Stimulated activated CD8-positive, alpha-beta memory T cell treated with anti-CD3 and anti-CD28 coated beads, Interleukin-4, amount 100 ng/mL, for 4 hours (primary cell): ENCODE measurements at places on chromosomes 13 and 19.

DNA sequence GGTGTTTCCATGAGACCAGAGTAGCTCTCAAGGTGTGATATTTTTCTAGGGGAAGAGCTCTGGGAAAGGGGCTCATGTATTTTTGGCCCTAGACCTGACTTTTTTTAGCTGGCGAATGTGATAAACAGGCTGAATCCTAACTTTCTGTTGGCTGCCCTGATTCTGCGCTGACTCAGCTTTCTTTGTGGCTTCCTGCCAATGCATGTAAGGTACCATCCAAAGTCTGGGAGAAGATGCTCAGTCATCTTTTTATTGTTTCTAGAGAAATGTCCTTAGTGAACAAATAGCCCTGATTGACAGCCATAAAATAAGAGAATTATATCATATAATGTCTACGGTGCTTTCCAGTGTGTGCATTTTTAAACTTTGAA lies 113.6 kb upstream of the MBNL2 start:
- no peak for DNase-seq

DNA sequence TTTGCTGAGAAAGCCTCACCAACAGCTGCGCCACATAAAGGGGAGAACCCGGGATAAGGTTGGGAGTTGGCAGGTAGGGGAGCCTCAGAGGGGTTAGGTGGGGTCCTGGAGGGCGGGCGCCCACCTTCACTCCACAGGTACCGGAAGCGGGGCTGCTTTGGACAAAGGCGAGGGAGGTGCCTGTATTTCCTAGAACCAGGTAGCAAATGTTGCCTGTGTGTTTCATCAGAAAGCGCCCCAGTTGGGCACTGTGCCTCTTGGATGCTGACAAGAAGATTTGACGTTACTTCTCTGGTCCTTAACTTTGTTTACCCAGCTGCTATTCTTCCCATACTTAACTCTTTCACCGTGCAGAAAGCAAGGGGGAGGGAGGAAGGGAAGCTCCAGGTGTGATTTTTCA lies 278.9 kb downstream of the ZNF536 start:
- DNase-seq = no peak

GRCh38 chr19:56748378-56748777 lies 76.8 kb upstream of the ZNF835 start:
- no peak for DNase-seq

DNA sequence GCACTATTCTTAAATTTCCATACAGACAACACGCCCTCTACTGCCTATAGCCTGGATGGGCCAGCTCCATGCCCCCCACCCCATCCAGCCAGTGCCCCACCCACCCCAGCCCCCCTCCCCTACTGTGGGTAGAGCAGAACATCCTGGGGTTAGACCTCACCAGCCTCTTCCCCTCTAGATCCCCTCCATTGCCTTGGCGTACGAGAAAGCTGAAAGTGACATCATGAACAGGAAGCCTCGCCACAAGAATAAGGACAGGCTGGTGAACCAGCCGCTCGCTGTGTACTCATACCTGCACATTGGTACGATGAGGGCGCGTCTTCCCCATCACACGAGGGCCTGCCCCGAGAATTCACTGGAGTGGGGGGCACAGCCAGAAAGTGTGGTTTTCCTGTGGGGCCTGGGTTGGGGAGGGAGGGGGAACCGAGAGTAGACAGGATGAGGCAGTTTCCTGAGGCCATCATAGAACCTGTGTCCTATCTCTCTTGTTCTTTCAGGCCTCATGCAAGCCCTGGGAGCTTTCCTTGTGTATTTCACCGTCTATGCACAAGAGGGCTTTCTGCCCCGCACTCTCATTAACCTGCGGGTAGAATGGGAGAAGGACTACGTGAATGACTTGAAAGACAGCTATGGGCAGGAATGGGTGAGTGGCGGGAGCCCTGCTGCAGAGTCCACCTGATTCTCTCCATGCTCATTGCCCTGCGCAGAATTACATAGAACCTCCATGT lies 29.1 kb downstream of the ATP12A start:
- DNase-seq = no peak

- no peak for DNase-seq
Observed at GRCh38 chr13:54611390-54611789, 1582.8 kb downstream of the OLFM4 start.

- DNase-seq = no peak
Observed at GRCh38 chr19:46845959-46846459, 4.6 kb downstream of the AP2S1 start.

GRCh38 chr13:29901710-29902631 lies 51.6 kb upstream of the UBL3 start:
- no peak for DNase-seq

GRCh38 chr13:31195616-31196015 lies 4.2 kb upstream of the B3GLCT start:
- DNase-seq = no peak

DNA sequence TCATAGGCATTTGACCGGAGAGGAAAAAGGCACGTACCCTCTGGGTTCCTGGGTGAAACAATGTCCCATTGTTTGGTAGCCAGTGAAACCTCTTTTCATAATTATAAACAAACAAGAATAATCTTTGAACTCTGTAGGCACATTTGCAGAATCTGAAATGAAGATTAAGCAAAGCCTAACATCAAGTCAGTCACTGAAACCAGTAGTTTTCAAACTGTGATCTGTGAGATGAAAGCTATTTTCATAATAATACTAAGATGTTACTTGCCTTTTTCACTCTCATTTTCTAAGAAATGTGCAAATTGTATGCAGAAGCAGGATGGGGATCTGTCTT lies 105.4 kb downstream of the WDFY2 start:
- DNase-seq = no peak

GRCh38 chr13:113656831-113657671 lies 947 bp downstream of the ATP4B start:
- no peak for DNase-seq

DNA sequence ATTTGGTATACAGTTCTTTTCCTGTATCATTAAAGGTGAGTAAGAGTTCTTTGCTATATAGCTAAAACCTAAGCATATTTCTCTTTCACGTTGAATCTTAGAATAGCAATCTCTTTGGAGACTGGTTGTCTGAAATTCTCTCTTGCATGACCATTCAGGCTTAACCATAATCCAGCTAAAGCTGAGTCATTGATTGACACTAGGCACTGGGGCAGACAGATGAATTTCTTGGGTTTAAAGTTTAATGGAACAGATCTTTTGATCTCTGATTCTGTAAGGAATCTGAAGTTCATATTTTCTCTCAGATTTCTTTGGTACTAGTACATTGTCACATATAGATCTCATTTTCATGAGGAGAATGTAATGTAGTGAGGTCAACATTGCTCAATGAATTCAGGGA lies 397.3 kb upstream of the MIR17HG start:
- DNase-seq = no peak

GRCh38 chr13:25064396-25064795 lies 31.5 kb upstream of the PABPC3 start:
- no peak for DNase-seq

DNA sequence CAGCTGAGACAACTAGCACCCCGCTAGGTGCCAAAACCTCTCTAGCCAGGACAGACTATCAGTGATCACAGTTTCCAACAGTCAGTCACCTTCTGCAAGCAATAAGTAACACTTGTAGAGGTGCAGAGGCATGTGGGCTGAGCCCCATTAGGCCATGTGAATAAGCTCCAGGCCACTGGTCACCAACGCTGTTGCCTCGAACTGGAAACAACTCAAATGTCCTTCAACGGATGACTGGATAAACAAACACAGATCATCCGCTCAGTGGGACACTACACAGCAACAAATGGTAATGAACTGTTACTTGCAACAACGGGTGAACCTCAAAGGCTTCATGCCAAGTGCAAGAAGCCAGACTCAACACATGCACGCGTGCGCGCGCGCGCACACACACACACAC lies 27.5 kb upstream of the TMEM160 start:
- DNase-seq = no peak

DNA sequence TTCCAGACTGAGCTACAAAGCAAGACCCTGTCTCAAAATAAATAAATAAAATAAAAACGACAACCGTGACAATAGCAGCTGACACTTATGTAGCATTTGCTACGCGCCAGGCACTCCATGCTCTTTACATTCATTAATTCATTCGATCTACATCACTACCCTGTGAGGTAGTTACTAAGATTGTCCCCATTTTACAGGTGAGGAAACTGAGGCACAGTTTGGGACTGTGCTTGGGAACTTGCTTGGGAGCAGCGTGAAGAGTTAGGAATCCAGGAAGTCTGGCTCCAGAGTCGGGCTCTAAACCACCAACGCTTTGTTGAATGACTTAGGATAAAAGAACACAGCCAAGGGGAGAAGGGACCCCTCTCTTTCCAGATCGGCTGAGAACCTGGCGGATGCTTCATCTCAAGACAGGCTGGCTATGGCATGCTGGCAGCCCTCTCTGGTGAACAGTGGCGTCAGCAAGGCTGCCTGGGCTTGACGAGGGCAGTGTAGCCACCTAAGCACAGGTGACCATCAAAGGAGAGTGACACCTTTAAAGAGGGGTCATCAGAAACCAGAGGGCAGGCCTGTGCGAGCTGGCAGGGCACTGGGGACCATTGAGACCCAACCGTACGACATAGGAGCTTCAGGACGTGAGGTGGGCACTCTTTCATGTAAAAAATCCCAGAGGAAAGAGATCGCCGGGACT lies 591 bp downstream of the DOHH start:
- no peak for DNase-seq

- DNase-seq = no peak
Observed at GRCh38 chr13:104106705-104107393, 1040.6 kb upstream of the SLC10A2 start.

DNA sequence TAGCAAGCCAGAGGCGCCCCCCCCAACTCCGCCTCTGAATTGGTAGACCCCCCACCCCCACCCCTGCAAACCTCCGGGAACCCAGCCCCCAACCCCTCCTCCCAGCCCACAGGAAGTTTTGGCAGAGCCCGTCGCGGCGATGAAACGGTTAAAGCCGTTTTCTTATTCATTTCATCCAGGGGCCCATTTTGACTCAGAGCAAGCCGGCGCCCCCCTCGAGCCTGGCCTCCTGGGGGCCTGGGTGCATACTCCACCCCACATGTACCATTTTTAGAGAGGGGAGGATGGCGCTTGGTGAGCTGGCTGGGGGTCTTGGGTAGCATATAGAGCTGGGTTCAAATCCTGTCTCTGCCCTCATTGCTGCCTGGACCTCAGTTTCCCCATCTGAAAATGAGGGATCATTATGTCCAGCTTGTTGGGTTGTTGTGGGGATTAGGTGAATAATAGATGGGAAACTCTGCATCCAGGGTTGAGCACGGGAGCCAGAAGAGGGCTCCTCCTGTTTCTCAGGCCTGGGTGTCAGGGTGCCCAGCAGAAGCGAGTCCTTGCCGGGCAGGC lies 7.9 kb upstream of the JUNB start:
- no peak for DNase-seq

- no peak for DNase-seq
Observed at GRCh38 chr13:84032116-84032515, 149.8 kb upstream of the SLITRK1 start.

DNA sequence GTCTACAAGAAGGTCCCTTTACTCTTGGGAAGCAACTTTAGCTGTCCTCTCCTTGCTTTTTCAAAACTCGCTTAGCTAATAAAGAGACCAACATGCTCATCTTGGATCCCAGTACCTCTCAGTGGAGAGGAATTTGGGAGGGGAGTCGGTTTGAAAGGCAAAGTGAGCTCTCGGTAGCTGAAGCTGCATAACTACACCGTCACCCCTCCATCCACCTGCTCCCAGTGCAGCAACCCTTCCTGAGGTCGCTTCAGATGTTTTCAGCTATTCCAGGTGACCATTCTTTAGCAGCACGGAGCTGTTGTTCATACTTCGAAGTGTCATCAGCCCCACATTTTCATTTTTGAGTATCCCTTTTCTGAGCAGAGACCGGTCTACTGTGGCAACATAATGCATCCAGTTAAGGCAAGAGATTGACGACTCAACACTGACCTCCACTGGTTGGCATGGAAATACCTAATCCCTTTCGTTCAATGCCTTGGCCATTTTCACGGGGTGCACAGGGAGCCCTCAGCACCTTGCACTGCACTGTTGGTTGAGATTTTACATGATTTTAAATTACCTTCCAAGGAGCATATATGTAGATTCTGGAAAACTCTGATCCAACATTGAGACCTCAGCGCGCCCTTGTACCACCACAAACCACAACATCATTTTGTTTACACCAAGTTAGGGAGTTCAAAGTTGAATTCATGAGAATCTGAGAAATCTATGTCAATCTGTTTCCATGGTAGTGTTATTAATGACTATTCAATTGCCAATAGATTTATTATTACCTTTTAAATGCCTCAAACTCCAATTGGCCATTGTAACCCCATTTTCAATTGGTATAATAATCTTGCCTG lies 42.2 kb downstream of the DLEU7 start:
- no peak for DNase-seq

DNA sequence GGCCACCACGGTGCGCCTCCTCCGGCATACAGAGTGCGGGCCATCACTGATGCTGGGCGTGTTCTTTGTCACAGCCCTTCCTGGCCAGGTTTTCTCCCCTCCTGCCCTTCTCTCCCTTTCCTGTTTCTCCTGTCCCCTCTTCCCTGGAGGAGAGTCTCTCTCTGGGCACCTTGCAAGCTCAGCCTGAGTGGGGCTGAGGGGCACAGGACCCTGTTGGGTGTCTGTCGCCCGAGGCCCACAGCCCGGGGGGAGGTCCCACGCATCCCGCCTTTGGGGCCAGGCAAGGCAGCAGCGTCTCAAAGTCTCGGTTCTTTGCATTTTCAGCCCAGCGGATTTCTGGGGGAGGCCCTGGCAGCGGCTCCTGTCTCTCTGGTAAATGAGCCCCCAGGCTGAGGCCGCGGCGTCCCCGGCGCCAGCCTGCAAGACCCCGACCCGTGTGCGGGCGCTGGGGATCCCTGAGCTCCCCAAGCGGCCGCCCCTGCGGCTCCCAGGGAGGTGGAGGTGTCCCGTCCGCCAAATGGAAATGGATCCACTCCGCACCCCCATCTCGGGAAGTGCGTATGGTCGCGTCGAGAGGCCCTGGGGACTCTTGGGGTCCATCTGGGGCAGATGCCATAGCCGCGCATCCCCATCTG lies 47.2 kb downstream of the COMP start:
- no peak for DNase-seq

DNA sequence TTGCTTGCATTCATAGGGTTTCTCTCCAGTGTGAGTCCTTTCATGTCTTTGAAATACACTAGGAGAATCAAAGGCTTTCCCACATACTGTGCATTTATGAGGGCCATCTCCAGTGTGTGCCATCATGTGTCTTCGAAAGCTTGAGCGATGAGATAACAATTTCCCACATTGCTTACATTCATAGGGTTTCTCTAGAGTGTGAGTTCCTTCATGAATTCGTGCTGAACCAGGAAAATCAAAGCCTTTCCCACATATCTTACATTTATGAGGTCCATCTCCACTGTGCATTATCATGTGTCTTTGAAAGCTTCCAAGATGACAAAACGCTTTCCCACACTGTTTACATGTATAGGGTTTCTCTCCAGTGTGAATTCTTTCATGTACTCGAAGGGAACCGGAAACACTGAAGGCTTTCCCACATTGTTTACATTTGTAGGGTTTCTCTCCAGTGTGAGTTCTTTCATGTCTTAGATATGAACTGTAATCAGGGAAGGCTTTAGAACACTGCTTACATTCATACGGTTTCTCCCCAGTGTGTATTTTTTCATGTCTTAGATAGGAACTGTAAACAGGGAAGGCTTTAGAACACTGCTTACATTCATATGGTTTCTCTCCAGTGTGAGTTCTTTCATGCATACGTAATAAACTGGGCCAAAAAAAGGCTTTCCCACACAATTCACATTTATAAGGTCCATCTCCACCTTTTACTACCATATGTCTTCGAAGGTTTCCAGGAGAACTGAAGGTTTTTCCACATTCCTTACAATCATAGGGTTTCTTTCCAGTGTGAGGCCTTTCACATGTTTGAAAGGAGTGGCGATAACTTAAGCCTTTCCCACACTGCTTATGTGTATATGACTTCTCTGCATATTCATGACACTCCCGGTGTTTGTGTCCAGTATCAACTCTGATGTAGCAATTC lies 21.4 kb downstream of the ZNF44 start:
- DNase-seq = no peak
